ENCODE measurements at places on chromosomes 7 and 10.

DNA sequence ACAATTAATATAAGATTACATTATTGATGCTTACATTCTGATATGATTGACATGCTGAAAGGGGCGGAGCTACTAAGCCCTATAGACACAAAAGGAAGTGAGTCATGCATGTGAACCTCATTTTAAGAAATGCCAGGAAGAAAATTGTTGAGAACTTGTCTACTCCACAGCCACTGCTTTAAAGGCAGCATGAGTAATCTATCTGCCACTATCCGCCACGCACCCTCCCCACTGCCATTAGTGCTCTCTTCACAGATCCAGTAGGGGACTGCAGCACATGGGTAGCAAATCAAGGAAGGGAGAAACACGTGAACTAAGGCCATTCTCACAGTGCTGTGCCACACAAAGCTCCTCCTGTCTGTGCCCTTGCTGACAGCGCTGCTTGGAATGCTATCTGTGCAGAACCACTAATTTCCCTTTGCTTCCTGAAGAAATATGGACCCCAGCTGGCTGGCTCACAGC, 524.8 kb downstream of the GRM8 start:
- no peaks in the 10 kb centered on the region for H3K27me3 ChIP-seq
- no peaks in the 10 kb centered on the region for H3K36me3 ChIP-seq
- no peak for DNase-seq
- H3K4me1 ChIP-seq, result no peaks in the 10 kb centered on the region
- H3K4me3 ChIP-seq, result no peak overlapping the region

DNA sequence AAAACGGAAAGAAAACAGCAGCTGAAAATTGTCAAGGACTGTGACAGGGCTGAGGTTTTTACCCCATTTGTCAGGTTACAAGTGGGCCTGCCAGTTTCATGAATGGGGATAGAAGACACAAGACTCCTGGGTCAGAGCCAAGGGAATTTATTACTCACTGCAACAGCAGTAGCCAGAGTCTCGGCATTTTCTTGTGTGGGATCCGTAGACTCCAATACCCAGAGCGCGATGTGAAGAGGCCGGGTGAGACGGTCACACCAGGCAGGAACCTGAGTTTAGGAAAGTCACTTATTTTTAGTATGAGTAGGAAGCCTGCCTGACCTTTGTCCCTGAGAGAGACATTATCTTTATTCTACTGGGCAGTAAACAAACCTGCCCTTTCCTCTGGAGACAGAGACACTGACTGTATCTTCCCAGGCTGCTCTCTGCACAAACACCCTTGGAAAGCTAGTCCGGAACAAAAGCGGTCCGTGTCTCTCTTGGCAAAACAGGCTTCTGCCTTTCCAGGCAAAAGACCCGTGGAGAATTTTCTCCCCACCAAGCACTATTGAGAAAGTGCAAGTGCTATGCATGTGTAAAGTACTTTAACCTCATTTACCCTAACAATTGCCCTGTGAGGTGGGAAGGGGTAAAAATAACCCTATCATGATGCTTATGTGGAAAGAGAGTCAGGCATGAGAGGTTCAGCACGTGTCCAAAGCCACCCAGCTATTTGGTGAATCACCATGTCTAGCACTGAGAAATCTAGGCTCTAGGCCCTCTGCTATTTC, 58.4 kb downstream of the JCAD start:
- no peaks in the 10 kb centered on the region for H3K36me3 ChIP-seq
- H3K27me3 ChIP-seq, result peaks cover 19% of the 10 kb centered on the region
- no peak for DNase-seq
- no peak overlapping the region for H3K27ac ChIP-seq
- no peaks in the 10 kb centered on the region for H3K4me1 ChIP-seq

DNA sequence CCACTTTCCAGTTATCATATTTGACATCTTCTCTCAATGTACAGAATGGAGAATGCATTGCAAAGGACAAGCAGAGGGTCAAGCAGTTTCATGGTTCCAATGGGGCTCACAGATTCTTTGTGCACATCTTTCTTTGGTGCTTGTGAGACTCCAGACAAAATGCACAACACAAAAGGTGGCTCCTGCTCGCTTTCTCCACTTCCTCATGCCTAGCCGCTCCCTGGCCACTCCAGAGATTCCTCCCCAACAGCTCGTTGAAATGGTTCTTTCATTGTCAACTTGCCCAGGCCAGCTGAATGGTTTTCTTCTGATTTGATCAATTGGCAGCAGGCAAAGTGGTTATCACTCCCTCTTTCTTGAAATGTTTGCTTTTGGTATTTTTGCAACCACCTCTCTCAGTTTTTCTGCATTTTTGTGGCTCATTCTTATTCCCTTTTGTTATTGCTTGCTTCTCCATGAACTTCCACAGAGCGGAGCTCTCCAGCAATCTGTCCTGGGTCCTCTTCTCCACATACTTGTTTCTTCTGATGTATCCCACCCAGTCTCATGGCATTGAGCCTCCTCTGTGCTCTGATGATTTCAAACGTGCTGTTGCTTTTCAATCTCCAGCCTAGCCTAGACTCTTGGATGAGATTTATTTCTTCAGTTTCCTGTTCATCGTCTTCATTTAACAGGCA, 507.8 kb upstream of the MKI67 start:
- DNase-seq, result no peak
- no peaks in the 10 kb centered on the region for H3K36me3 ChIP-seq
- no peak overlapping the region for H3K4me3 ChIP-seq
- peaks cover 2% of the 10 kb centered on the region for H3K27me3 ChIP-seq

GRCh38 chr10:93657757-93658156, 44.6 kb downstream of the FRA10AC1 start:
- no peaks in the 10 kb centered on the region for H3K27me3 ChIP-seq
- no peak overlapping the region for H3K27ac ChIP-seq
- DNase-seq, result no peak
- peaks cover 21% of the 10 kb centered on the region for H3K36me3 ChIP-seq
- no peak overlapping the region for H3K4me3 ChIP-seq
- no peaks in the 10 kb centered on the region for H3K4me1 ChIP-seq

DNA sequence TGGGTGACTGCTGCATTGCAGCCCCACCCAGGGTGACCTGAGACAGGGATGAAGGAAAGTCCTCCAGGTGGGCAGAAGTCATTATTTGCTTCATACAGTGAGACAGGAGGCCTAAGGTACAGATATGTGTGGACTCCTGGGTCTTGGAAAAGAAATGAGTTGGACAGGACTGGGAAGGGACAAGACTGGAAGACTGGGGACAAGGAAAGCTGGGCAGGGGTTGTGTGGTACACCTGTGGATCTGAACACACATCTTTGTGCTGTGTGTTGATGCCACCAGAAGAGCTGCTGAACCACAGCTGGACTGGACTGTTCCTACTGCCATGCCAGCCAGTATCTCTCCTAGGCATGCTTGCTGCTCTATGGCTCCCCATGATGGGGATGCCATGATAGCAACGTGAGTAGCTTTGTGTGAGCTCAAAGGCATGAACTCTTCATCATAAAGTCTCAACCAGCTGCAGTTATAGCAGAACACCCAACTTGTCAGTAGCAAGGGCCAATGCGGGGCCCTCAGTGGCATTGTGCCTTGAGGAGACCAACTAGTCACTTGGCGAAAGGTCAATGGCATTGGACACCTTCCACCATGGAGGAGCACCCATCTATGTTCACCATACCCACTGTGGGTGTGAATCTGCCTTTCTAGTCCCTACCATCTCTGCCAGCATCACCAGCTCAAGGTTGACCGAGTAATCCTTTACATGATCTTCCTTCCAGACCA, 76.0 kb upstream of the GRB10 start:
- no peak overlapping the region for H3K4me3 ChIP-seq
- H3K27me3 ChIP-seq, result peaks cover 2% of the 10 kb centered on the region
- H3K36me3 ChIP-seq, result no peaks in the 10 kb centered on the region
- no peaks in the 10 kb centered on the region for H3K4me1 ChIP-seq
- no peak for DNase-seq

DNA sequence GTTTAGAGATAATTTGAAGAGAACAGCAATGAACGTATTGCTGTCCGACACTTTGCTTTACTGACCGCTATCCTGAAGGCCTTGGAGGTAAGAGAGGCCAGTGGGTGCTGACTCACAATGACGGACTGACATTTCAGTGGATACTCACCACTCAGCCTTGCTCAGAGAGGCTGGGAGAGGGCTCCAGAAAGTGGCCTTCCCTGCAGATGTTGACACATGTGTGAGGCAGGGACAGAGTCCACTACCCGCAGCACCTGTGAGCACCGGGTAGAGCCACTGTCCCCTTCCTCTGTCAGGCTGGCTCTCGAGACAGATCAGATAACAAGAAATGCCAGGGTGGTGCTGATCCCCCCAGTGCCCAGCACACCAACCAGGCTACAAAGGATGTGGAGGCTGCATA, 75.0 kb downstream of the GPR26 start:
- H3K4me3 ChIP-seq, result no peak overlapping the region
- DNase-seq, result no peak
- no peaks in the 10 kb centered on the region for H3K4me1 ChIP-seq
- no peak overlapping the region for H3K27ac ChIP-seq

DNA sequence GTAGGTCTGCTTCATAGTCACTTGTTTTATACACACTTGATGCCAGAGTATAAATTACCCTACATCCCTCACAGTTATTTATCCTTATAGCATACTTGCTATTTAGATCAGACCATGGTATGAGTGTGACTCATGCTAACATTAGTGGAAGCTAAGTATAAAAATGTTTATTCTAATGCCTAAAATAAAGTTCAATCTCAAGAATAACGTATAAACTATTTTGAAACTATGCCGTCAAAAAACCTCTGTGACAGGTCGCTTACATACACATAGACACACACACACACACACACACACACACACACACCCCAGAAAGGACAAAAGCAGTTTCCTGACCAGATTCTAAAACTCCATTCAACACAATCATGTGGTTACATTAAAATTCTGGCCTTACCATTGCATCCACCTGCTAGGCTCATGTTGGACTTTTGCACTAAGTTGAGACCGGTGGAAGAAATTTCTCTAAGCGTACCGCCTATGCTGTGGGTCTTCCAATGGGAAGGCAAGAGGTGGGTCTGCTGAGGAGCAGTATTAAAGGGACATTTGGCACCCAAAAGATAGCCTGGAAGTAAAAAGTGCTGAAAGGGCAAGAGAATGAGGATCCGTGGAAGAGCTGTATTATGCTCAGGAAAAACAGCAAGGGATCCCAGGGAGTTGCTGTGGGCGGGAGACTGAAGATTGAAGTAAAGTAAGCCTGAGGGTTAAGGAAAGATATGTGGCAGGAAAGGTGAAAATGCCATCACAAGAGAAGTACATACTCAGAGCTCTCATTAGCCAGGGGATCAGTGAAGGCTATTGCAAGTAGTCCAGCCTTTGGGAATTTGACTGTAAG, 5.0 kb downstream of the FOXP2 start:
- H3K27ac ChIP-seq, result no peak overlapping the region
- no peaks in the 10 kb centered on the region for H3K4me1 ChIP-seq
- H3K36me3 ChIP-seq, result no peaks in the 10 kb centered on the region
- no peak overlapping the region for H3K4me3 ChIP-seq
- no peaks in the 10 kb centered on the region for H3K27me3 ChIP-seq
- DNase-seq, result no peak

Data from activated B cell treated with CpG ODN at 0.5 μM for 24 hours (primary cell).